ENCODE measurements at places on chromosomes 6 and 20.
A peak's percentile ranks its signal among the peaks of the same experiment; 100 is the strongest.

DNA sequence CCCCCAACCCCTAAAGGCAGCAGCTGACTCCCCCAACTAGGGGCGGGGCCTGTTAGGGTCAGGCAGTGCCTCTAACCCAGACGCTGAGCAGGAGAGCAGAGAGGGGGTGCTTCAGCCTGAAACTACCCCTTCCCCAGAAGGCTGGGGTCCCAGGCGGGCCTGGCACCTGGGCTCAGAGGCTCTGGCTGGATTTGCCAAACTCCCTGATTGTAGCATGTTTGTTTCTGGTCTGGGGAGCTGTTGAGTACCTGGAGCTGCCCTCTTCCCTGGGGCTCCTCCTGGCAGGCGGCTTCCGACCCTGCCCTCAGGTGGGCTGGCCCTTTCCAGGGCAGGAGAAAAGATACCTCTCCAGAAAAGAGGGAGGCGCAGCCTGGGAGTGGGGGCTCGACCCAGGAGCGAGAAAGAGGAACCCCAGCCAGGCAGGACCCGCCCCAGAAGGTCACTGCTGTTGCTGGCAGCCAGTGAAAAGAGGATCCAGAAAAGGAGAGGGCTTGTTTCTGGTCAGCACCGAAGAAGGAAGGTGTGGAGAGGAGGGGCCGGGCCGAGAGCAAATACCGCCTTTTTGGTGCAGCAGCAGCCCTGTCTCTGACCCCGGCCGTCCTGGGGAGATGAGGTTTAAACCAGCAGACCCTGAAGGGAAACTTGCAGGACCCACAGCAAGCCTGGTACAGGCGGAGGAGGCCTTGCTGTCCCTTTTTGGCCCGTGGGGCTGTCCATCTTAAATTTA lies 810 bp upstream of the ABHD16B start:
- no peak for DNase-seq

DNA sequence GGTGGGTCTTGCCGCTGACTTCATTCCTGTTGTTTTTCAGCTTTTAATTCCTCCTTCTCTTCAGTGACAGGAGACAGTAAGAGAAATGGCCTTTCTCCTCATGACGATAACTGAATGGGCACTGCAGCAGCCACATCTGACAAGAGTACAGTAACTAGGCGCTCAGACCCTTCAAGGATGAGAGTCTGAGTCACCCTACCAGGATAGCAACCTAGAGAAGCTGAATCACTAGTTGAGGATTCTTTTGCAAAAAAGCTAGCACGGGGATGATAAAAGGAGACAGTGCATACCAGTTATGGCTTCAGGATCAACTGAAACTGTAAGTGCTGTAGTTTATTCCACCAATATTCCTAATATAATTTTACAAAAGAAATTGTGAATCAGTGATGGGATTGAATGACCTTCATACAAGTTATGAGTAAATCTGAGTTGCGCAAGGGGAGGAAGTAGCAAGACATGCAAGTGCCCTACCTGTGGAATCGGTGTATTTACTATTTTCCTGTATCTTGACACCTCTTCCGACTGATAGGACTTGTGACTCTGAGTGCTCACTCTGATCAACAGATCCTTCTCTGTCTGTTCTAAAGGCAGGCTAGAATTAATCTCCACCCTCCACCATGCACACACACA lies 161.8 kb upstream of the GRIK2 start:
- no peak for DNase-seq

DNA sequence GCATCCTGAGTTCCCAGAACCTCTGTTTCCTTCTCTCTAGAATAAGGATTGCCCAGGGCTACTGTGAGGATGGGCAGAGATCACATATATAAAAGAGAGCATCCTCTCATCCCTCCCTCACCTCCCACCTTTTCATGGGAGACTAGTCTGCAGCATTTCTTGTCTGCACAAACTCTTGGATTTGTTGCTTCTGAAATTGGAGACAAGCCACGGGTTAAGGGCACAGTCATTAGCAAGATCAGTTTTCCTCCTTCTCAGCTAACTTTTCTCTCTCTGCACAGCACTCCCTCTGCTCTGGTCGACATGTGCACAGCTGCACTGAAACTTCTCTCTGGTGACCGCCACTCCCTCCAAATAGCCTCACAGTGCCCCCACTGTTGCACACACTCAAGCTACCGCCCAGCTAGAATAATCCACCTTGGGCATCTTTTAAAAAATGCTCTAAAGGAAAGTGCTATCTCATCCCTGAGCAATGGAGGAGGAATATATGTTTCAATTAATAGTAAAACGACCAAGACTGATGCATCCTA lies 50.9 kb upstream of the DUSP22 start:
- no peak for DNase-seq

- DNase-seq: peak; percentile 75
Observed at GRCh38 chr6:134564705-134565104, 246.8 kb upstream of the SGK1 start.

- DNase-seq: peak; percentile 77
Observed at GRCh38 chr20:22511943-22512910, 72.1 kb downstream of the FOXA2 start.

DNA sequence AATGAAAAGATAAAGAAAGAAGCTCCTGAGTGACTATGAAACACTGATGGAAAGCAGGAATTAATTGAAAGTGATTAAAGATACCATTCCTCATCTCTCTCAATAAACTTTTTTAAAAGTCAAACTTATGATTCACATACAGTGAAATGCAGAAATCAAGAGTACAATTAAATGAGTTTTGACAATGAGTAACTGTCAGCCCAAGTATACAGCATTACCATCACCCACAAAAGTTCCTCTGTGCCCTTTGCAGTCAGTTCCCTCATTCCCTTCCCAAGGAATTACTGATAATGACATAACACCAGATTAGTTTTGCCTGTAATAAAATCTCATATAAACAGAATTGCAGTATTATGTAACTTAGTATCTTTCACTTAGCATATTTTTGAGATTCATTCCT lies 44.5 kb downstream of the ATG5 start:
- no peak for DNase-seq

- DNase-seq: no peak
Observed at GRCh38 chr20:57034001-57034400, 232.4 kb downstream of the BMP7 start.

GRCh38 chr20:24043294-24043693 lies 54.7 kb upstream of the GGTLC1 start:
- DNase-seq: no peak

DNA sequence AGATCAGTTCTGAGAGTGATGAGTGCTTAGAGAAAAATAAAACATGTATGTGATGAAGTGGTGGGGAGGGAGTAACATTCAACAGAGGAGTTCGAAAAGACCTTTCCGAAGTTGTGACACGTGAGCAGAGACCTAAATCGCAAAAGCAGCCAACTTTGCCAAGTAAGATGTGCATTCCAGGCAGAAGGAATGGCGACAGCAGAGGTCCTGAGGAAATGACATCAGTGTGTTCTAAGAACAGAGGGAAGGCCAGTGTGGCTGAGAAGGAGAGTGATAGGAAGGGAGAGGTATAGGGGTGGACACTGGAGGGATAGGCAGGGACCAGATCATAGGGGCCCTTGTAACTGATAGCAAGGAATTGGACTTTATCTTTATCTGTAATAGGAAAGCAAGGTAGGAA lies 51.3 kb downstream of the ADAT2 start:
- DNase-seq: no peak

- no peak for DNase-seq
Observed at GRCh38 chr20:23640671-23641667, 3.2 kb upstream of the CST3 start.

- DNase-seq: no peak
Observed at GRCh38 chr6:89952686-89953085, 58.4 kb downstream of the GJA10 start.

- peak; percentile 91 for DNase-seq
Observed at GRCh38 chr6:15132854-15133670, 112.8 kb upstream of the JARID2 start.

- no peak for DNase-seq
Observed at GRCh38 chr20:19212469-19212815, at the start of gene SLC24A3. SLC24A3 (plus strand) TSS chr20:19212642.

DNA sequence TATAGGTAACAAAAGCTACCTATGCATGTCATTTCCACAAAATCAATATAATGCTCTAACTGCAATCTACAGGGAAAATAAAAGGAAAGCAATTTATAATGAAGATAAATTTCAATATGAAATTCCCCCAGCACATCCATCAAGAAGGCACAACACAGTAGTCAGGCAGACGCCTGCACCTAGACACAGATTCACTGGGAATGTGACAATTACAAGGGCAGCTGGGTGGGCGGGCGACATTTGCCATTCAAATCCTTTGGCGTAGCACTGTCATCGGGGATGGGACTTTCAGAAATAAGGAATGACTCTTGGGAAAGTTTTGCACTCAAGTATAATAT lies 60.4 kb downstream of the SULF2 start:
- no peak for DNase-seq

- no peak for DNase-seq
Observed at GRCh38 chr6:68880050-68880813, 245.2 kb downstream of the ADGRB3 start.

- no peak for DNase-seq
Observed at GRCh38 chr6:26420688-26421171, 18.7 kb downstream of the BTN3A1 start.

DNA sequence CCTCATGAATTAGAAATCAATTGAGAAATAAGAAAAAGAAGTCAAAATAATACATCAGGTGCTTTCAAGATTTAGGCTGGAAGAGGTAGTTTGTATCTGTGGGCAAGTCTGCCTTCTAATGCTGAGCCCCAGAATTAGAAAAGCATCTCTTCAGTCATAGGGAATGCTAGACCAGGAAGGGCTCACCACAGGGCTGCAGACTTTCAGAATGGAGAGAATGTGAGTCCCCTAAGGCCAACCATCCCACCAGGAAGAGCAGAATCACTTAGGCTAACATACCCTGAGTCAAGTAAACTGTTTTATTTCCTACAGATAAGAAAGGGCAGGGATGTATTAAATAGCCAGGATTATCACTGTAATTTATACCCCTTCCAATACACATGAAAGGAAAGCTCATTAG lies 510.2 kb downstream of the RNF144B start:
- DNase-seq: no peak

- DNase-seq: no peak
Observed at GRCh38 chr20:57306747-57307146, 22.9 kb upstream of the SPO11 start.

DNA sequence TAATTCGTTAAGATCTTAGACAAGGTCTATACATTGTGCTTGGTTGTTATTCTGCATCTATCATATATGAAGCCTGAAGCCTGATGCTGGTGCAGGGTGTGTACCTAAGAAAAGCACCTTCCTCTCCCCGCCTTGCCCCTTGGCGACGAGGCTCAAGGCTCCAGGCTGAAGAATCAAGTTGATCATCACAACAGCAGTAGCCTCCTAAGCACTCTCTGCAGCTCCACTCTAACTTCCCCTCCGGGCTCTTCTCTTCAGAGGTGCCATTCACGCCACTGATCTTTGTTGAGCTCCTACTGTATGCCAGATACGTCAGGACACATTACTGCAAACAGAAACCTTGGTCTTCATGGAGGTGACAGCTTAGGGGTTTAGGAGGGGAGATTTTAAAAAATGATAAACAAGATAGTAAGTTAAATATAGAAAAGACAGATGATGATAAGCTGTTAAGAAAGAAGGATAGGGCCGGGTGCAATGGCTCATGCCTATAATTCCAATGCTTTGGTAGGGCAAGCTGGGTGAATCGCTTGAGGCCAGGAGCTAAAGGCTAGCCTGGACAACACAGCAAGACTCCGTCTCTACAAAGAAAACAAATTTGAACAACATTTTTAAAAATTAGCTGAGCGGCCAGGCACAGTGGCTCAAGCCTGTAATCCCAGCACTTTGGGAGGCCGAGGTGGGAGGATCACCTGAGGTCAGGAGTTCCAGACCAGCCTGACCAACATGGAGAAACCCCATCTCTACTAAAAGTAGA lies 38.4 kb upstream of the ZNF217 start:
- DNase-seq: no peak

GRCh38 chr20:21104466-21104761 lies 1.7 kb downstream of the LINC00237 start:
- no peak for DNase-seq

DNA sequence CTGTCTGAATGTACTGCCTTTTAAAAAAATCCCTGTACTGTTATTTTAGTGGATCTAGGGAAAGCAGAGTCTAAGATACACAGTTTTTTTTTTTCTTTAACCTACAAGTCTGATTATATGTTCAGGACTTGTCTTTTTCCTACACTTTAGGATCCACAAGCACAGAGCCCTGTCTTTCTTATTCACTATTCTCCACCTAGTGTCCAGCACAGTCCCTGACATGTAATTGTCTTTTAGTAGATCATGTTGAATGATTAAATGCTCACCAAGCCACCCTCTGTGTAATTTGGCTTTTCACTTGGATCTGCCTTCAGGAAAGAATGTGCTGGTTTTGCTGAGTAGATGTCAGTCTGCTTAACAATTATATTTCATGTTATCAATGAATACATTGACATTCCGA lies 35.8 kb upstream of the YWHAB start:
- DNase-seq: no peak

DNA sequence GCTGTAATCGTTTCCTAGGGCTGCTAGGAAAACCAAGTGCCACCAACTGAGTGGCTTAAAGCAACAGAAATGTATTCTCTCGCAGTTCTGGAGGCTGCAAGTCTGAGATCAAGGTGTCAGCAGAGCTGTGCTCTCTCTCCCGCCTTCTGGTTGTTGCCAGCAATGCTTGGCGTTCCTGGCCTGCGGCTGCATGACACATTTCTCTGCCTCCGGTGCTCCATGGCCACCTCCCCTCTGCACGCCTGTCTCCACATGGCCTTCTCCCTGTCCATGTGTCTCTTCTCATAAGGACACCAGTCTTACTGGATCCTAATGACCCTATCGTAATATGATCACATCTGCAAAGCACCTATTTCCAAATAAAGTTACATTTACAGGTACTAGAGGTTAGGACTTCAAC lies 91.7 kb upstream of the AKAP12 start:
- no peak for DNase-seq

DNA sequence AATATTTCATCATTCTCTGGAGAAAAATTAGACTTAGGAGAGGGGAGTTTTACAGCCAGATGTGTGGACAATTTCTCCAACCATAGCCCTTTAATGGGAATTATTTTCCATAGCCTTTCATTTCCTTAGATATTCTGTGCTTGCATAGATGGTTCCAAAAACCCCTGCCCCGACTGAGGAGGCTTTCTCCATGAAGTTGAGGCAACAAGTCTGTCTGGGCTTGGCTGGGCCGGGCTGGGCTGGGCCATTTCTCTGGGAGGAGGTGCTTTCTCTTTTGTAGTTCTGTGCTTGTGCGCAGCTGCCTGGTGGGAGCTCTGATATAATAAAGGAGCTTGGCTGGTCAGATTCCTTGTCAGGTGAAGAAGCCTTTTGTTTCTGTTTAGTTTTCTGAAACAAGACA lies 71.4 kb downstream of the SOBP start:
- DNase-seq: no peak

GRCh38 chr6:106980926-106981325 lies 6.4 kb upstream of the CD24 start:
- no peak for DNase-seq

GRCh38 chr6:166584155-166584554 lies 2.3 kb downstream of the RAMACL start:
- no peak for DNase-seq

GRCh38 chr6:5595184-5595583 lies 333.9 kb downstream of the FARS2 start:
- no peak for DNase-seq

GRCh38 chr6:18328540-18328939 lies 58.6 kb upstream of the RNF144B start:
- DNase-seq: no peak

- DNase-seq: no peak
Observed at GRCh38 chr6:110490110-110490509, 13.7 kb upstream of the SLC22A16 start.

Measured in NCI-H2029 treated with DMSO at 0.1 percent for 48 hours (cell line).